ENCODE measurements at places on chromosomes 1 and 21. TPM values are rescaled to one million over a fixed set of nuclear protein-coding genes. Genes with fewer than 3 reads are reported as not detected.

- no peak for DNase-seq
Observed at GRCh38 chr1:31591425-31592093, 15.2 kb downstream of the TINAGL1 start.

DNA sequence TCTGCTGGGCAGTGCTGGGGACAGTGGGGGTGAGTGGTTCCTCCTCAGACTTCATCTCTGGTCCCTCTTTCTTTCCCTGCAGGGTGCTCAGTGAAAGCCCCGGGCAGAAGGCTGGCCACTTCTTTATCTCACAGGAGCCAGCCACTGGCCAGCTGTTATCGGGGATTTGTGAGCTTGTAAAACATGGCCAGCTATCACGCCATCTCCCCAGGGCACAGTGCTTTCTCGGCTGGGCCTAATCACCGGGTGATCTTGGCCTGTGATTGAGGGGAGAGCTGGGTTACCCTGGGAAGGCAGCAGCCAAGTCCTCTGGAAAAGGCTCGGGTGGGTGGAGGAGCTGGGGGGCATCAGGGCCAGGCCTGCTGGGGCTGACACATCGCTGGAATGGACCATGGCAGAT, 83.0 kb downstream of the IGSF21 start:
- no peak for DNase-seq

GRCh38 chr21:46369520-46370235, 45.7 kb downstream of the PCNT start:
- no peak for DNase-seq

GRCh38 chr1:3249631-3250501, 180.9 kb downstream of the PRDM16 start:
- no peak for DNase-seq

DNA sequence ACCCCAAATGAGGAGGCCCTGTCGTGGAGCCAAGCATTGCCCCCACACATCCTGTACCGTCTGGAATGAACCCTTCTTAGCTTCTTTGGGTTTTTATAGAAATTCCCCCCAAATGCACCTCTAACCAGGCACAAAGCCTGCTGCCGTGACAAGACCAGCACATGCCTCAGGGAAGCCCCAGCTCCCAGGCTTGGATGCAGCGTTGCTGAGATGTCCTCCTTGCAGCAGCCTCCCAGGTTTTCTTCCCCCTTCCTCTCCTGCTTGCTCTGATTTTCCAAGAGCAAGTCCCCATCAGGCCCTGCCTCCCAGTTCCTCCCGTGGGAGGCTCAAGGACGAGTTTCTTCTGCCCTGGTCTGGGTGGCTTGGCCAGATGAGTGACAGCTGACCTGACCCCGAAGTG, 119.0 kb upstream of the VAMP3 start:
- DNase-seq = no peak

- no peak for DNase-seq
Observed at GRCh38 chr1:242430956-242431355, 93.5 kb downstream of the PLD5 start.

GRCh38 chr1:85328713-85329397, 52.4 kb upstream of the BCL10 start:
- no peak for DNase-seq

GRCh38 chr1:68229650-68230483, 2.5 kb downstream of the WLS start:
- no peak for DNase-seq

- no peak for DNase-seq
Observed at GRCh38 chr1:231695439-231696255, 69.1 kb downstream of the DISC1 start.

GRCh38 chr1:164693564-164694359, 134.8 kb downstream of the PBX1 start:
- no peak for DNase-seq

DNA sequence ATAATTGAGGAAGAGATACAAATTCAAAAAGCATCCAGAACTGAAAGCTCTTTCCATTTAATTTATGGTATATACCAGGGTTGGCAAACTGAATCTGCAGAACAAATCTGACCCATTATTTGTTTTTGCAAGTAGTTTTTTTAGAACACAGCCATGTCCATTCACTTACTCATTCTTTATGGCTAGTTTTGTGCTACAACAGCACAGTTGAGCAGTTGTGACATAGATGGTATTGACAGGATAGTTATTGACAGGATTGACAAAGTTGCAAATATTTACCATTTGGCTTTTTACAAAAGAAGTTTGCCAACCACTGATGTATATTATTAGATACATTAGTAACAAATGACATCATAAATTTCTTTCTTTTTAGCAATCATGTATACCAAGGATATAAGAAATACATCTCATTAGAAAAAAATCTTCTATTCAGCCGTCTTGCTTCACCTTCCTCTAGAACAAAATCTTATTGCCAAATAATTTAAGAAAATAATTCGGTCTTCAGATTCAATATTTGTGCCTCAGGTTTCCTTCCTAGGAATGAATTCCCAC, 9.4 kb downstream of the ADAMTS1 start:
- DNase-seq = no peak

- no peak for DNase-seq
Observed at GRCh38 chr1:218025454-218025853, 259.6 kb upstream of the RRP15 start.

The BRINP2 gene
- 0.49 TPM for total RNA-seq

The TMPRSS3 gene
- total RNA-seq = 0.25 TPM

The ADAMTS4 gene
- total RNA-seq = 78.3 TPM

Measured in vagina (tissue), 2 donors.